ENCODE measurements at places on chromosomes 7 and 10.
A peak's percentile ranks its signal among the peaks of the same experiment; 100 is the strongest.

GRCh38 chr10:60290558-60290957 is 99.1 kb downstream of the ANK3 start:
- no peak overlapping the region for H3K27ac ChIP-seq
- DNase-seq, result no peak
- H3K4me3 ChIP-seq, result no peak overlapping the region
- H3K4me1 ChIP-seq, result no peaks in the 10 kb centered on the region
- H3K36me3 ChIP-seq, result no peaks in the 10 kb centered on the region

DNA sequence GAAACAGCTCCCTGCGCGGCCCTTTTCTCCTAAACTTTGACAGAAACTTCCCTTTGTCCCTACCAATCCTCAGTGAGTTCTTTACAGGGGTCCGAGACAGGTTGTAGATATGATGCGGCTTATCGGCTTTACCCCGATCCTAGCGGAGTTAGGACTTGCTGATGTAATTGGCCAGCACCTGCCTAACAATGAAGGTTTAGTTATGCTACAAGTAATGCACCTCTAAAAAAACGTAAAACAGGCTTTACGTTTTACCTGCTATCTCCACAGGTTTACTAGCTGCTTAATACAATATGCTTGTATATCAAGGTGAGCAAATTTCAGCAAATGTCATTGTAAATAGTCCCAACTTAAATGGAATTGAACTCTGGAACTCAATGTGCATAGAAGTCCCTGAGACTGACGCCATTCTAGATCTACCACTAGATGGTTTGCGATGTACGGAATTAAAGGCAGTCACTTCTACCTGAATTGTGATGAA is 697 bp upstream of the SNX13 start:
- no peak for DNase-seq
- H3K4me1 ChIP-seq, result peaks cover 12% of the 10 kb centered on the region
- H3K27me3 ChIP-seq, result no peaks in the 10 kb centered on the region
- H3K36me3 ChIP-seq, result no peaks in the 10 kb centered on the region
- peak overlapping the region; percentile 89 for H3K4me3 ChIP-seq

DNA sequence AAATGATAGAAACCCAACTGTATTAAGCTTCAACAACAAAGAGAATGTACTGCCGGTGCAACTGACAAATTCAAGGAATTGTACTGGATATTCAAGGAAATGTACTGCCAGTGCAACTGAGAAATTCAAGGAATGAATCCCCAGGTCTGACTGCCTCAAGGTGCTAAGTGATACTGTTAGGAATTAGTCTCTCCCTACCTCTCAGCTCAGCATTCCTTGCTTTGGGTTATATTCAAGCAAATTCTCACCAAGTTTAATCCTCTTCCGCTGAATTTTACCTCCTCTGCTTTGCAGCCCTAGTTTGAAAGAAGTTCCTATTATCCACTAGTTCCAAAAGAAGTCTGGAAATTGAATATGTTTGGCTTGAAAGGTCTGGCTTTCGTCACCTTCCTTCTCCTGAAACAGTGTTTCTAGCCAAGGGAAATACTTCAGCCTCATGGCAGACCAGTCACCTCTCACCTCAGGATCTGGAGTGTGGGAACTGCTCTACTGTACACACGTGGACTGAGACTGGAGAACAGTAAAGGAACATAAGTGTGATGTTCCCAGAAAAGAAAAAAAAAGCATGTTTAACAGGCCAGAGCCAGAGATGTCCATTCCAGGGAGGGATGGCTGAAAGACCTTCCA is 60.4 kb downstream of the SORCS1 start:
- DNase-seq, result no peak
- no peaks in the 10 kb centered on the region for H3K36me3 ChIP-seq
- no peak overlapping the region for H3K27ac ChIP-seq
- no peaks in the 10 kb centered on the region for H3K4me1 ChIP-seq

DNA sequence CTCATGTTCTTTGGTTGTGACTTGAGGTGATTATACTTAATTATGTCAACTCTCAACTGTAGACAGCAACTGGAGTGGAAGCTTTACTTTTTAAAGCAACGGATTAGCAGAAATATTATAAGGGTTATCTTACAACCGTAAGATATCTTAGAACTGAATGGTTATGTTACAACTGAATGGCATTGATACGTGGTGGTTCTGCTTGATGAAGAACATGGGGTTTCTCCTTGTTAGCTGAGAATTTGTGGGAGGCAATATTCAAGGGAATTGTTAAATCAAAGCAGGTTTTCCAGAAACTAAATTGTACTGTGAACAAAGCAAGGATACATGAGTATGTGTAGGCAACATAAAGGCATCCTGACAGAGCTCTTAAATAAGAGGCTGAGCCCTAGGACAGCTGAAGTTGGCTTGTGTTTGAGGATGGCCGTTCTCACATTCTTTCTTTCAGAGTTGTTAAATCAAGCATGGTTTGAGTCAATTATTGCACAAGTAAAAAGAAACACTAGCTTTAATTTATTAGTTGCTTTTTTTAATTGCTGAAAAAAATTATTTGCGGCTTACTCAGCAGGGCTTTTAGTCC is 350.0 kb downstream of the PLXDC2 start:
- H3K27me3 ChIP-seq, result no peaks in the 10 kb centered on the region
- no peaks in the 10 kb centered on the region for H3K4me1 ChIP-seq
- H3K27ac ChIP-seq, result no peak overlapping the region
- no peak overlapping the region for H3K4me3 ChIP-seq
- no peak for DNase-seq
- H3K36me3 ChIP-seq, result no peaks in the 10 kb centered on the region

- peak overlapping the region; percentile 41 for H3K27ac ChIP-seq
- no peak for DNase-seq
- H3K36me3 ChIP-seq, result no peaks in the 10 kb centered on the region
- H3K4me3 ChIP-seq, result no peak overlapping the region
- H3K4me1 ChIP-seq, result peaks cover 8% of the 10 kb centered on the region
These were observed 7.8 kb downstream of the ELMO1 start for GRCh38 chr7:37440738-37441385.

- peak; percentile 81 for DNase-seq
- no peak overlapping the region for H3K4me3 ChIP-seq
- no peaks in the 10 kb centered on the region for H3K27me3 ChIP-seq
- H3K27ac ChIP-seq, result peak overlapping the region; percentile 31
- peaks cover 11% of the 10 kb centered on the region for H3K4me1 ChIP-seq
- no peaks in the 10 kb centered on the region for H3K36me3 ChIP-seq
These were observed 41.2 kb downstream of the TACR2 start for GRCh38 chr10:69375307-69376151.

DNA sequence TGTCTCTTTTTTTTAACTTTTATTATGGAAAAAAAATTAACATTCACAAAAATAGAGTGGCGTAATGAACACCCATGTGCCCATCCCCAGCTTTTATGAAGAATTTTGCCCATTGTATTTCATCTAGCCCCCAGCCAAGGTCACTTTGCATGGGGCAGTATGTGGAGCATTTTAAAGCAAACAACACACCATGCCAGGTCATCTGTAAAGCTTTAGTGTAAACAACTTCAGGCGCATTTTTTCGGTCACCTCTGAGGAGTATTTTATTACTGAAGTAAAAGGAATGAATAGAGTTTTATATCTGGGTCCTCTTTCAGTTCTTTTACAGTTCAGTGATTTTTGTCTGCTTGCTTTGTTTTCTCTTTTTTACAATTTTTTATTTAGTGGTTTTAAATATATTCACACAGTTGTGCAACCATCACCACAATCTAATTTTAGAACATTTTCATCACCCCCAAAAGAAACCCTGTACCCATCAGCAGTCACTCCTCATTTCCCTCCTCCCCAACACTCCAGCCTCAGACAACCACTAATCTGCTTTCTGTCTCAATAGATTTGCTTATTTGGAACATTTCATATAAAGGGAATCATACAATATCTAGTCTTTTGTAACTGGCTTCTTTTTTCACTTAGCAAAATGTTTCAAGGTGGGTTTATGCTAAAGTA is 87.9 kb downstream of the SLC37A3 start:
- H3K4me1 ChIP-seq, result no peaks in the 10 kb centered on the region
- H3K27ac ChIP-seq, result no peak overlapping the region
- H3K27me3 ChIP-seq, result no peaks in the 10 kb centered on the region
- no peak for DNase-seq

GRCh38 chr7:104480529-104480928 is 152.1 kb downstream of the LHFPL3 start:
- H3K4me3 ChIP-seq, result no peak overlapping the region
- no peaks in the 10 kb centered on the region for H3K36me3 ChIP-seq
- no peak for DNase-seq
- no peaks in the 10 kb centered on the region for H3K4me1 ChIP-seq
- no peak overlapping the region for H3K27ac ChIP-seq
